Muscle of back (tissue), 13 donors: ENCODE measurements at places on chromosomes 7 and 10.

GRCh38 chr10:6928586-6928985, 348.5 kb upstream of the PRKCQ start:
- DNase-seq, result no peak

DNA sequence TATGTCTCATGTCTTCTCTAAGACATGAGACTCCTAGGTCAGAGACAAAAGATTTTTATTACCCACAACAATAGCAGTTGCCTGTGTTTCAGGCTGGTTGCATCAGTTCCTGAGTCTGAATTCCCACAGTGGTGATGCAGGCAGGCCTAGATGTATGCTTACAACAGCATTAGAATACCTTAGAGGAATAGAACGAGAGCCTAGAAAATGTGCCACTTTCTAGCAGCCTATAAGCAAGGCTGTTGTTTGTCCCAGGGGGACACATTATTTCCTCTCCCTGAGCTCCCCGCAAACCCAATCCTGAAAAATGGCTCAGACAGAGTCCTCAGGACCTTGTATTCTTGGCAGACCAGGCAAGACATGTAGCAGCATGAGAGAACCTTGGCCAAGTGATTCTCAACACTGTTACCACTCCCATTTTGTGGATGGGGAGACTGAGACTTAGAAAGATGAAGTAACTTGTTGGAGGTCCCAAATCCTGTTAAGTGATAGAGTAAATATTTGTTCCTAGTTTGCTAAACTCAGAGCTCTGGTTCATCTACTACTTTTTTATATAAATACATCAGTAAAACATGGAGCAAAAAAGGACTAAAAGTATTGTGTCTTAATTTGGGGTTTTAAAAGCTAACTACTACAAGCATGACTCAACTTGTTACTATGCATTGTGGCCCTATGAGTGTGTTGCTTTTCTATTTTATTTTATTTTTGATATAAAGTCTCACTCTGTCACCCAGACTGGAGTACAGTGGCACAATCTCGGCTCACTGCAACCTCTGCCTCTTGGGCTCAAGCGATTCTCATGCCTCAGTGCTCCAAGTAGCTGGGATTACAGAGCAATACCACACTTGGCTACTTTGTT, 14.2 kb downstream of the VTI1A start:
- no peak for DNase-seq

DNA sequence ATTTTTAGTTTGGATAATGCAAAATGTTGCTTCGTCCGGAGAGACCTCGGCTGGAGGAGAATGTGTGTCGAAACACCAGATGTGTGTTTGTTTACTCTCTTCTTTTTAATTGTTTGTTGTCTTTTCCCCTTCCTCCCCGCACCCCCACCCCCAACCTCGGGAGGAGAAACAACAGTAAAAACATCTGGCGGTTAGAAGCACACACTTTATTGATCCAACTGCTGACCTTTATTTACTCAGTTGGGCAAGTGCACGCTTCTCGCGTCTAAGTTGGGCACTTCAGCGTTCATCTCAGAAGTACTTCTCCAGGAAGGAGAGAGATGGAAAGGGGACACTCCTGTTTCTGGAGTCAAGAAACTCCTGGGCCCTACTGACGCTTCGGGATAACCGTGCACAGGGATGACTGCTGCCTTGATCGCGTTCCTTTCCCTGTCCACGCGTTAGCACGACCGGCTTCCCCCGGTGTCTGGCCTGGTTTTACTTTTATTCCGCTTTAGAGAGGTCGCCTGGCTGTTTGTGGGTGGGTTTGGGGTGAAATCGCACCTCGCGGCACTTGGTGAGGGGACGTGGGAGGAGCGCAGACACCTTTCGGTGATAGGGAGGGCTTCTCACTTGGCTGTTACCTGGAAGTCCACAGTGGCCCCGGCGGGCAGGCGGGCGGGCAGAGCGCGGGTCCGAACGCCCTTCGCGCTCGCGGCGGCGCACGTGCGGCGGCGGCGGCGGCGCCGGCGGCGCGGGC, 168.3 kb upstream of the PPP1R3A start:
- DNase-seq, result peak; percentile 26

DNA sequence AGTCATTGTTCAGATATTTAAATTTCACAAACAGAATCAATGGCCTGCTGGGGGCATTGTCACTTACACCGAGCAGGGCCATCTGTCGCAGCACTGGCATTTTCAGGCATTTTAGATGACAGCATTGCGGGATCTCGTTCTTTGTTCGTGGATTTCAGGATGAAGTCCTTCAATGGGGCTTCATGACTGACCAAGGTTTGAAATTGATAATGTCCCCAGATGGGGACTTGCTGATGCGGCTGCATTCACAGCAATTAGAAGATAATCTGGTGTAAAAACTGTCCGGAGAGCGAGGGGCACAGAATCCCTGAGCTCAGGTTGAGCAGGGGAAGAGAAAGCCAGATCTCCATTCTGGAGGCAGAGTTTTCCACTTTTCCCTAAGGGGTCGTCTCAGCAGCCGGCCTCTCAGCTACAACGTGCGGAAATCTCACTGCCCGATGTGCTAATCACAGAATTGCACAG, 1.9 kb upstream of the C7orf33 start:
- no peak for DNase-seq

DNA sequence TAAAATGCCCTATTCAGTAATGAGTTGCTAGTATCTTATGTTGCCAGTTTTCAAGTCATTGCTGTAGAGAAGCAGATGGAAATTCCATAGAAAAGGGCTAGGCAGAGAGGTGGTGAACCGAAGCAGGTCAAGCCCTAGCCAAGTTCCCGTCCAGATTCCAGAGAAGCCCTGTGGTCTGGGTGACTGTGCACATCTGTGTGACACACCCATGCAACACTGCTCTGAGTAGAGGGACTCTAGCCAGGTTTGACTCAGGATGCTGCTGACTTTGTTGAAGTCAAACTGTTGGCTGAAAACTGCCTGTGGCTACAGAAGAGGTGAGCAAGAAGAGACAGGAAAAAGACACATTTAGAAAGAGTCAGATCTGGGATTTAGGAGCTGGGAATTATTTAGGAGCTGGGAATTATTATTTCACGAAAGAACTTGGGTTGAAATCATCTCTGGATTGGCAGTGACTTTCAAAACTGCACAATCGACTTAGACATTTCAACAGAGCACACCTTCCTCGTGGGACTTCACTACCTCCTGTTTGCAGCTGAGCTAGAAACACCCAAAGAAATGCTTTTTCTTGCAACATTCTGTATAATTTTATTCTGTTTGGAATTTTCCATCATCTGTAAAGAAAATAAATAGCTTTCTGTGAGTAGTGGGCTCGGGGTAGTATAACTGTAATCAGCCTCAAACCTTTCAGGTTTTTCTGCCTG, 149.1 kb upstream of the PRKCQ start:
- DNase-seq, result no peak

GRCh38 chr10:3782451-3783315, 2.3 kb downstream of the KLF6 start:
- DNase-seq, result peak; percentile 91

GRCh38 chr10:45454859-45455258, 80.8 kb downstream of the ALOX5 start:
- DNase-seq, result no peak
